ENCODE measurements at places on chromosomes 12 and 14.

DNA sequence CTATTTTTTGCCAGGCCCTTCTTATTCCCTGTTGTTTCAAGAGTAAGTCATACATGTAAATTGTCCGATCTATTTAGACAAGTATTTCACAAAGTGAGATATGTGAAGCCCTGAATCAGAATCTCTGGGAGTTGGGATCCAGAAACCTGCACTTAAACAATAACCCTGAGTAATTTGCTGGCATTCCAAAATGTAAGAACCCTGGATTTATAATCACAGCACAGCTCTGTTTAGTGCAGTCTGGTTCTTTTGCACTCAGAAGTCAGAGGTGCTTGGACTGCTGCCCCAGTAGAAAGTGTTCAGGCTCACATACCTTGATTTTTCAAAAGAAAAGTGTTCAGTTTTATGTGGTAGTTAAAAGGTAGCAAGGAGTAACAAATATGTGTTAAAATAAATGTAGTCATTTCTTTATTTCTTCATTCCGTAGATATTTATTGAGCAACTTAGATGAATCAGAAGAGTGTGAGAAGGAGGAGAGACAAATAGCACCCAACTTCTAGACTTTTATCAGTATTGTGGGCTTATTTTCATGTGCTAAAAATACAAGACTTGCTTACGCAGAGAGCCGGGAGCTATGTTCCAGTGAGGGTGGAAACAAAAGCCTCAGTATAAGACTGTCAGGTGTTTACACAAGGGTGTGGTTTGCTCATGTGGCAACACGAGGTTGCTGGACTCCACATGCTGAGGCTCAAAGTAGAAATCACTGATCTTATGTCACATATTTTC lies 70.1 kb downstream of the SYNE2 start:
- no peak overlapping the region for H3K27ac ChIP-seq
- no peak overlapping the region for H3K4me3 ChIP-seq
- no peak for DNase-seq
- H3K27me3 ChIP-seq = no peaks in the 10 kb centered on the region
- peaks cover 22% of the 10 kb centered on the region for H3K36me3 ChIP-seq

GRCh38 chr12:88142610-88142991 lies 494 bp downstream of the TMTC3 start:
- H3K4me3 ChIP-seq = peak overlapping the region; percentile 91
- peak overlapping the region; percentile 95 for H3K27ac ChIP-seq
- H3K27me3 ChIP-seq = no peaks in the 10 kb centered on the region
- DNase-seq = peak; percentile 15
- peaks cover 34% of the 10 kb centered on the region for H3K4me1 ChIP-seq

DNA sequence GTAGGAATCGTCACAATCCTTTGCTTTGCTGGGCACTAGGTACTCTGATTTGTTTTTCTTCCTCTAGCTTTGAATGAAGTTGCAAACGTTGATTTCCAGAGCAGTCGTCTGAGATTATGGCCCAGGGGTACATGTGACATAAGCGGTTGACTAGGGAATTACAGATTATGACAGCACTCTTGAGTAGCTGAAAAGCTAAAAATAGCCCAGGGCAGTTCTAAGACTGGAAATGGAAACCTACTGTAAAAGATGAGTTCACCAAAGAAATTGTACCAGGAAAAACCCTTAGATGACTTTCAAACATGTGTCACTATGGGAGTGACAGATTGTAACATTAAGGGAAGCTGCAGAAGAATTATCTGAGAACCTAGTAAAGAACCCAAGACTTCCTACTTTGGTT lies 108.5 kb downstream of the ANO6 start:
- DNase-seq = no peak
- no peak overlapping the region for H3K4me3 ChIP-seq
- H3K27me3 ChIP-seq = no peaks in the 10 kb centered on the region
- peaks cover 11% of the 10 kb centered on the region for H3K4me1 ChIP-seq
- H3K27ac ChIP-seq = no peak overlapping the region

- DNase-seq = no peak
- H3K4me1 ChIP-seq = peaks cover 93% of the 10 kb centered on the region
- H3K27me3 ChIP-seq = peaks cover 4% of the 10 kb centered on the region
- peaks cover 11% of the 10 kb centered on the region for H3K36me3 ChIP-seq
Observed at GRCh38 chr14:64720131-64720576, 15.9 kb downstream of the PLEKHG3 start.

- no peak overlapping the region for H3K4me3 ChIP-seq
- no peaks in the 10 kb centered on the region for H3K36me3 ChIP-seq
- no peak for DNase-seq
- H3K4me1 ChIP-seq = peaks cover 21% of the 10 kb centered on the region
- no peak overlapping the region for H3K27ac ChIP-seq
Observed at GRCh38 chr12:62694632-62695031, 228.0 kb downstream of the MON2 start.

GRCh38 chr12:120940799-120941198 lies 36.6 kb upstream of the SPPL3 start:
- DNase-seq = no peak
- no peak overlapping the region for H3K27ac ChIP-seq

GRCh38 chr14:94480809-94481208 lies 4.8 kb upstream of the SERPINA9 start:
- no peak overlapping the region for H3K4me3 ChIP-seq
- H3K4me1 ChIP-seq = no peaks in the 10 kb centered on the region
- no peaks in the 10 kb centered on the region for H3K36me3 ChIP-seq

DNA sequence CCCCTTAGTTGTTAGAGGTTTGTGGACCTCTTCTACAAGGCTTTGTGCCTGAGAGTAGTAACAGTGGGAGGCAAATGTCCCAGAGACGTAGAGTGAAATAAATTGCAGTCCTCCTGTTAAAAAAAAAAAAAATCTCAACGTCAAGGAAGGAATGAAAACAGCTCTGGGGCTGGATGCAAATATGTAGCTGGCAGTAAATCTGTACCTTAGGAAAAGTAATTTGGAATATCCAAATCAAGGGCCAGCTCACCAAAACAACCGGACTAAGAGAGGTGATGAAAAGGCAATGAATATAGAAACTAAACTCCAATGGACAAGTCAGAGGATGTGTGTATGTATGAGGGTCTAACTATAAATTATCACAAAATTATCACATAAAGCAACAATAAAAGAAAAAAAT lies 27.0 kb downstream of the SINHCAF start:
- H3K36me3 ChIP-seq = peaks cover 59% of the 10 kb centered on the region
- no peak overlapping the region for H3K4me3 ChIP-seq
- peaks cover 17% of the 10 kb centered on the region for H3K4me1 ChIP-seq

DNA sequence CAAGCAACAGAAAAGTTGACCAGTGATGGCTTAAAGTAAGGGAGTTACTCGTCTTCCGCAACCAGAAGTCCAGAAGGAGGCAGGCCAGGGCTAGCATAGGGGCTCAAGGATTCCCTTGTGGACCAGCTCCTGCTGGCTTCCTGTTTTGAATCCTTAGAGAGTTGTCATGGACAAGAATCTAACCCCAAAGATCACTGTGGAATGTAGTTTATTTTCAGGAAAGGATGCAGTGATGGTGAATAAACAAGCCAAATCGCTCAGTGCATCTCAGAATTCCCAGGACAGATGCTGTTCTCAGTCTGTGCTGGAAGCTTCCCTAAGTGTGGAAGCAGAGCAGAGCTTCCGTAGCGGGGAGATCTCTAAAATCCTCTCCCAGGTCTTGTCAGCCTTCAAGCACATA lies 311.3 kb downstream of the C12orf75 start:
- H3K4me3 ChIP-seq = no peak overlapping the region
- no peaks in the 10 kb centered on the region for H3K36me3 ChIP-seq
- no peak overlapping the region for H3K27ac ChIP-seq
- no peaks in the 10 kb centered on the region for H3K4me1 ChIP-seq
- peaks cover 3% of the 10 kb centered on the region for H3K27me3 ChIP-seq
- DNase-seq = no peak
